ENCODE measurements at places on chromosomes 3 and 15. TPM values are rescaled to one million over a fixed set of nuclear protein-coding genes. Genes with fewer than 3 reads are reported as not detected.

Gene PLSCR2
- not detected for total RNA-seq

Gene CD200
- total RNA-seq: 3.9 TPM

Gene PP2D1
- not detected for total RNA-seq

Gene SLC22A13
- total RNA-seq: not detected

Gene C3orf49
- not detected for total RNA-seq

Gene TRH
- not detected for total RNA-seq

Gene GALNT15
- total RNA-seq: not detected

Gene QTRT2
- 24.2 TPM for total RNA-seq

Gene ZNF662
- total RNA-seq: 6.3 TPM

Gene NR1I2
- 0.69 TPM for total RNA-seq

Gene RBPMS2
- 0.36 TPM for total RNA-seq

Gene MEGF11
- total RNA-seq: 3.7 TPM

Gene PLA2G4D
- not detected for total RNA-seq

Gene NCBP2
- 49.4 TPM for total RNA-seq

Gene SKOR1
- total RNA-seq: not detected

Gene MB21D2
- total RNA-seq: 21.2 TPM

Gene TRPC1
- total RNA-seq: 6.9 TPM
